ENCODE measurements at places on chromosomes 12 and 14.
A peak's percentile ranks its signal among the peaks of the same experiment; 100 is the strongest.

GRCh38 chr12:59142183-59142790, 222.0 kb upstream of the LRIG3 start:
- DNase-seq: no peak

DNA sequence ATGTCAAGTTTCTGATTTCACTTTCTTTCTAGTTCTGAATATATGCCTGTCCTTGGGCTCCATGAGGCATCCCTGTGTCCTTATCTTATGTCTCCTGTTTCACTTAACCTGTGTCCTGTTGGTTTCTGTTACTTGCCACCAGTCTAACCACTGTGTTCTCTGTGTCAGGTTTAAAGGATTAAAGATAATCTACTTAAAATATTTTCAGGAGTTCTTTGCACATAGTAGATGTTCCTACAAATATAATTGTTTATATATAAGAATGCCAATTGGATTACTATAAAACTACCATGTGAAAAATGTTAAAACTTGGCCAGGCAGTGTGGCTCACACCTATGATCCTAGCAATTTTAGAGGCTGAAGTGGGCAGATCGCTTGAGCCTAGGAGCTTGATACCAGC, 406.4 kb downstream of the CCER1 start:
- no peak for DNase-seq

GRCh38 chr12:21818627-21819026, 44.1 kb upstream of the KCNJ8 start:
- no peak for DNase-seq

DNA sequence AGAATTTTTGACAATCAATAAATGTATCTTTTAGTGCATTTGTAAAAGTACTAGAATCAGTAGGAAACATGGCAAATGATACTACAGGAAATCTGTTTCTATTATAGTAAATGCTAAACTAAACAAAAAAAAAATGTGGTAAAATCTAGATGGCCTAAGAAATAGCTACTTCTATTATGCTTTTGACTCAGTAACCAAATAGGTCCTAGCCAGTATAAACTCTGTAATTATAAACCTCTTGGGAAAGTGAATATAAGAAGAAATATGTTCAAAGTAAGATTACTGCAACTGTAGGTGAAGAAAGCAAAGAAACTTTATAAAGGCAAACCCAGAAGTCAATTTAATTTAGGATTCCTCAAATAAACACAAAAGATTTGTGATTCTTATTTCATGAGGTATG, 581.2 kb downstream of the LRFN5 start:
- no peak for DNase-seq

GRCh38 chr12:54596526-54596946, 8.1 kb upstream of the PPP1R1A start:
- DNase-seq: peak; percentile 28

DNA sequence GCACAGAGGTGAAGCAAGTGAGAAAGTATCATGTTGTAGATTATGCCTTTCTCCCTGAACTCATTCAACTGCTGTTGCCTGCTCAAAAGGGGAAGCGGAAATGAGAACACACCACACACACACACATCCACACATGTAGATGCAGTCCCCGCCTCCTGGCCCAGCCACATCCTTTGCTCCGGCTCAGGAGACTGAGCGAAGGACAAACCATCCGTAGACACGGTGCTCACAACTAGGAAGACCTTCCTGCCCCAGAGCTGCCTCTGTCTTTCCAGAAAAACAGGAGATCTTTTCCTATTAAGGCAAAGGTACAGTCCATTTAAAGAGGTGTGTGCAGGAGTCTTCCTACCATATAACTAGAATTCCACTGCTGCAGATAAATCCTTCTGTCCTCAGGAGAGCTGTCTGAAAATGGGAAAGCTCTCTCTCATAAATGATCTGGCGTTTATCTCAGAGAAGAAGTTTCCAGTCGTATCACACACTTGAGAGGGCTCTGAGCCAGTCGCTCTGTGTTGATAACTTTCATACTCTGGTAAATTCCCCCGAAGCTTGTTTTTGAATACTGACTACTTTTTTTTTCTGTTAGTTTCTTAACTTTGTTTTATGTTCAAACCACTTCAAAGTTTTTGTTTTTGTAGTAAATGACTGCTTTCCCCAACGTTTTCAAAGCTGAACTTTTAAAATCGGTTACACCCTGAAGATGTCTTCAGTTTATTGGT, at the start of gene TESPA1:
TSS of gene TESPA1 (minus strand) at position 105 of the 719 bp plus-strand sequence. CDS start 10,200 bp downstream, outside the sequence.
- DNase-seq: peak; percentile 90

DNA sequence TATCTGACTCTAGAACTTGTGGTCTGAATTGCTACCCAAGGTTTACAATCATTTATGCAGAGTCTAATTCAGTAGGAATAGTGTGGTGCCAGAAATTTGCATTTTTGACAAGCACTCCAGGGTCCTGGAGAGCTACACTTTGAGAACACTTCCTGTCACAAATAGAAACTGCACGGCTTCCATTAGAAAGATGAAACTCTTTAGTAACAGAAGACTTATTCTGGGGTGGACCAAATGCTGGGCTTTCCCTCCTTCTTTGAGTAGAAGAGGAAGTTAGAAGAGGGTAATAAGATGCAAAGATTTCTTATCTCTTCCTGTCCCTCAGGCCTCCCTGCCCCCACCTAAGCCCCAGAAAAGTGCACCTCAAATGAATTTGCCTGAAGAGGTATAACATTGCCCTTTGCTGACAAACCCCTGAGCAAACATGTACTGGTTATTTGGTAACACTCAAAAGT, 28.4 kb downstream of the DGLUCY start:
- peak; percentile 14 for DNase-seq

DNA sequence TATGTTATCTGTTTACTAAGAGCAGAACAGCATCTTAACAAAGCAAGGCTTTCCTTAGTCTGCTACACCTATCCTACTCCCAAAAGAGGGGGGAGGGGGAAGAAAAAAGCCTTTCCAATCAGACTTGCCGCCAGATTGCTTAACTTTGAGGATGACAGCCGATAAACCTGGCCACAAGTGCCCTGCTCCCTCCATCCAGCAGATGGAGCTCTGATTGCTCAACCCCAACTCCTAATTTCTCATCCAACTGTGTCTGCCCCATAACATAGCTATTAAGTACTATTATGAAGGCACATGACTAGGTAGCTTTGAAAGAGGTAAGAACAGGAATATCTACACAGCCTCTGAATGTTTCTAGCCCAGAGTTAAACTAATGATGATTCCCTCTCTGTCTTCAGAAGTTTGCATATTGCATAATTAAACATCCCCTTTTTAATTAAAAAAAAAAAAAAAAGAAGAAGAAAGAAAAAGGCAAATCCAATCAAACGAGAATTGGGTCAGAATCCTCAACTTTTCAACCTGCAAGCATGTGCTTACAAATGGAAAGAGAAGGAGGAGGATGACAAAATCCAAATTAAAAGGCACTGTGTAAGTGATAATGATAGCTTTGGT, 247.4 kb downstream of the GALC start:
- DNase-seq: no peak

- DNase-seq: no peak
These were observed 41.7 kb upstream of the RIN3 start for GRCh38 chr14:92471919-92472318.

DNA sequence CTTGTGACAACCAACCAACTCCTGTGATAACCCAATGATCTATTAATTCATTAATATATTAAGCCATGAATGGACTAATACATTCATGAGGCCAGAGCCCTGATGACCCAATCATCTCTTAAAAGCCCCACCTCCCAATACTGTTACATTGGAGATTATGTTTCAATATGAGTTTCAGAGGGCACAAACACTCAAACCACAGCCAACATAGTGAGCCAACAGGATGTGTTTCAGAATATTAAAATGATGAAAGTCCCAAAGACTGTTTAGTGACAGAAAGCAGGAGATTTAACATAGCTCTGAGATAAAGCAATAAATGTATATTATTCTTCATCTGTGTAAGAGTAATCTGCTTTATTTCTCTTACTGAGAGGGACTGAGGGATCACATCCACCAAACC, 71.7 kb downstream of the PTPRO start:
- DNase-seq: no peak

GRCh38 chr14:74281069-74281468, 21.7 kb downstream of the ABCD4 start:
- no peak for DNase-seq

DNA sequence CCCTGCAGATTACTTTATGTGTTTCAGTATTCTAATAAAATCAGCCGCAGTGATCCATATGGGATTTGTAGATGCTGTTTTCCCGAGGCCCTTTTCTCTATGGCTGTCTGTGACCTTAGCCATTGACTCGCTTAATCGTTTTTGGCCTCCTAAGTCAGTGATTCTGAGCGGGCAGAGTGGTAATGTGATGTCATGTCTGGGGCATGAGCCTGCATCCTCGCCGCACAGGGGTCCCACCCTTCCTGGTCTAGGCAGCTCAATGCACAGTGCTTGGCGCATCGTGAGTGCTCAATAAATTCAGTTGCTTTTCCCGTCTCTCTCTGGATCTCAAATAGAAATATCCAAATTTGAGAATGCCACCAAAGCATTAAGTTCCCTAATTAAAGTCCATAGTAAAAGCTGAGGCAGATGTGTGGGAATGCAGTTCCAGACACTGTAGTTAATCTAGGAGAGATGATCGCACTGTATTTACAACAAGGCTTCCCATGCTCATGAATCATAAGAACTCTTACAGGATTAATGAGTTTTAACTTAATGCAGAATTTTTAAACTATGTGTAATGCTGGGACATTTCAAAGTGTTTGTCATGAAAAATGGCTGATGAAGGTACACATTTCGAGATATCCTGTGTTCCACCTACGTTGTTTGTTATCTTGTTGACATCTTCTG, 29.3 kb downstream of the HMGA2 start:
- no peak for DNase-seq

DNA sequence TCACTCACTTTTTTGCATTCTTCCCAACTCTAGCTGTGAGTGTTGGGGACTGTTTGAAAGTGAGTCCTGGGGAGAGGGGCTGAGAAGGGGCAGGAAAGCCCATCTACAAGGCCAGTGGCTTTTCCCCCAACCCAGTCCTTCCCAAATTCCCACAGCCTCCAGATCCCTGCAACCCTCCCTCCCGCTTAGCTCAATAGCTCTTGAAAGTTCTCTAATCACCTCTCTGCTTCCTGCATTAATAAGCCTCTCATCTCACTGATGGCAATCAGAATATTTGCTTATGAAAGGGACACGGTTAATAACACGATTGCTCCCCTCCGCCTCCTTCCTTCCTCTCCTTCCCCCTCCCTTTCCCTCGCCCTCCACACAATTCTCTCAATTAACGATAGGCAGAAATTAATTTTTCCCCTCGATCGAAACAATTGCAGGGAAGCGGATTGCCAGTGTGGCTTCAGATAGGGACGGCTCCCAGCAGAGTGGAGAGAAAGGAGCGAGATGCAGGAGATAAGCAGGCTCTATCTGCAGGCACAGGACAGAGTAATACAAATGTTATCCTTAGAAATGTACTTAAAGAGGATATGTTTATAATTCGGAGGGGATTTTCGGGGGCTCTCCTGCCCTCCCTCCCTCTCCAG, 15.1 kb upstream of the GPATCH2L start:
- no peak for DNase-seq

DNA sequence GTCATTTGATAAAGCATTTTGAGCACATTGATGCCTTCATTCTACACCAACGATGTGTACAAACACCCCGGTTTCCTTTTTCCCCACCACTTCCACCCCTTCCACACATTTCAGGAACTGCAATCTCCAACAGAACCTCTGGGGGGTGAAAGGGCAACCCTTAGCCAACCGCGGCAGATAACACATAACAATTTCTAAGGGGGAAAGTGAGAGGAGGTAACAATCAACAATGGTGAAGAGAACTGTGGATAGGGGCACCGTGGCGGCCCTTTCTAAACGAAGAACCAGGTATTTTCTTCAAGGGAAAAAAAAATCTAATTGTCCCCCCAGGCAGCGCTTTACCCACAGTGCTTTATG, 1.1 kb downstream of the KITLG start:
- no peak for DNase-seq

- DNase-seq: no peak
These were observed 3.4 kb downstream of the RTL1 start for GRCh38 chr14:100899884-100900771.

All from central memory CD4-positive, alpha-beta T cell (primary cell).